ENCODE measurements at places on chromosomes 5 and 9.
A peak's percentile ranks its signal among the peaks of the same experiment; 100 is the strongest.

DNA sequence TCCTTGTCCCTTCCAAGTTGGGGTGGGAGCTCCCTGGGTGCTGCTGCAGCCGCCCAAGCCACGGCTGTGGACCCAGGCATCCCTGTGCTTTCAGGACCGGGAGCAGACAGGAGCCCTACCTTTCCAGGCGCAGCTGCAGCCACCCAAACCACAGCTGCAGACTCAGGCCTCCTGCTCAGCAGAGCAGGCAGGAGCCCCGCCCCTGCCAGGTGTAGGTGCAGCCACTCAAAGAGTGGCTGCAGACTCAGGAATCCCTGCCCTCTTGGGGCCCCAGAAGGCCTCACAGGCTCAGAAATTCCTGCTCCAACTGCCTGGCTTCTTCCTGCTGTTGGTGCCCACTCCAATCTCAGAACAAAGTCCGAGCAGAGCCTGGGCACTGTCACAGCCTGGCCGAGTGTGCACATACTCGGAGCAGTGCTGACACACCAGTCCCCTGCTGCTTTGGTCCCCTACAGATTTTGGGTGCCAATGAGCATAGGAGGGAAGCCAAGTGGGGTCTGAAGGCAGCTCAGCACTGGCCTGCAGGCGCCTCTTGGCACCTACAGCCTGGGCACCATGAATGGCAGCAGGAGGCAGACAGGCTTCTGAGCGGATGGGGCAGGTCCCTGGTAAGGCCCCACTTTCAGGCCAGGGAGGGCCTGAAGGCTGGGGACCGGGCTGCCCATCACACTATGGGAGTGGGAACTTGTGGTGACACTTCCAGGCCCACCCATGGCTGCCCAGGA lies 6.0 kb upstream of the TESK1 start:
- no peak for DNase-seq

DNA sequence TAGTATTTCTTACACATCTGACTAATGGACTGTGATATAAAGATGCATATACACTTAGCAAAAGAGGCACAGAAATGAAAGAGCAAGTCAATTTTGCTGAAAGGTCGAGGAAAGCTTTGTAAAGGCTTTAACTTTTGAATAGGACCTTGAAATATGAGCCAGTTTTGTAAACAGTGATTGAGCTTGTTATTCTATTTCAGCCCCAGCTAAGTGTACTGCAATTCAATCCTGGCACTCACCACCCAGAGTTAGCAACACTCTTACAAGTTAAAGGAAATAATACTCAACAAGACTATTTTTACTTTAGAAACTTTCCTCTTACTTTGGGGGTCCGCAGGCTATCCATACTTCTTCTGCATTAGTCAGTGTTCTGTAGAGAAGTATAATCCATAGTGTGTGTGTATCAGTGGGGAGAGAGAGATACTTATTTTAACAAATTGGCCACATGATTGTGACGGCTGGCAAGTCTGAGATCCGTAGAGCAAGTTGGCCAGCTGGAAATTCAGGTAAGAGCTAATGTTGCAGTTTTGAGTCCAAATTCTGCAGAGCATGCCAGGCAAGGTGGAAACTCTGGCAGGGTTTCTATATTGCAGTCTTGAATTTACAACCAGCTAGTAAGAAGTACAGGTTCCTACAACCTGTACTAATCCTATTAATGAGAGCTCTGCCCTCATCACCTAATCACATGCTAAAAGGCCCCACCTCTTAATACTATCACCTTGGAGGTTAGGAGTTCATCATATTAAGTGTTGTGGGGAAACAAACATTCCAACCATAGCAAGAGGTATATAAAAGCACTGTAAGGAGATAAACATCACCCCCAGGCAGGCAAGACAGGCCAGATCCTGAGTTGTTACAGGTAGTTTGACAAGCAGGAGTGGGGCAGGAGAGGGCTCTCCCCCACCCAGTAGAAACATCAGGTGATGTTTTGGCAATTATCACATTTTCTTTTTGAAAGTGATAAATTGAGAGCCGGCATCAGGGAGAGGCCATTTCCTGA lies 33.6 kb downstream of the IL7R start:
- no peak for DNase-seq

- no peak for DNase-seq
These were observed 93.7 kb upstream of the DAP start for GRCh38 chr5:10854506-10855277.

GRCh38 chr5:27266184-27266583 lies 227.8 kb upstream of the CDH9 start:
- no peak for DNase-seq

DNA sequence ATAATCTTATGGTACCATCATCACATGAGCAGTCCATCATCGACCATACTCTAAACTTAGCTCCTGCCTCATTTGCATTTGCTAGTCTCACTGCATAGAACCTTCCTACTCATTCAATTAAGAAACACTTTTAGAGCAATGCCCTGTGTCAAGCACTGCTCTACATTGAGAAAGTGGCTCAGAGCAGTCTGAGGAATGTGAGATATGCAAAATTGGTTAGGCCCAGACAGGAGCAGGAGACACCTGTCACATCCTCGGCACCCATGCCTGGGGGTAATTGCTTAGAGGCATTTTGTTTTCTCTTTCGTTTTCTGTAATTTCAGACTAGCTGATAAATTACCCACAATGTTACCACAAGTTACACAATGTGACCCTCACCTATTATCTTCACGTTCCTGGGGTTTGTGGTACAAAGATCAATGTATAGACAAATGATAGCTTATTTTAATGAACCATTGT lies 4.9 kb upstream of the RARS1 start:
- no peak for DNase-seq

GRCh38 chr5:154296525-154297159 lies 106.1 kb downstream of the GALNT10 start:
- DNase-seq: no peak

DNA sequence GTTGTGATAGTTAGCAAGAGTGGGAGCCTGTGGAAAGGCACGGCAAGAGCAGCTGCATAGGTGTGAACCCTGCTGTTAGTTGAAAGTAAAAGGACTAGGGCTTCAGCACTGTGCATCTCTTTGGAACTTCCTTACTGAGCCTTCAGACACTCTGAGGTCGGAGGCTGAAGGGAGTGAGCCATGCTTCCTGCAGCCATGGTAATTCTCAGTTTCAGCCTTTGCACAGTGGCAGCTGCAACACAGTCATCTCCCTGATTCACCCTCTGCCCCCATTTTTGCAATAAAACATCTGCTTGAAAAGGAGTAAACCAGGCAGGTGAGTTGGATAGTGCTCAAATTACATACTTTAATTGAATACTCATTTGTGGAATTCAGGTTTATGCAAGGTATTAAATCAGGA lies 6.5 kb upstream of the TLE4 start:
- DNase-seq: peak; percentile 25

- DNase-seq: no peak
These were observed 1371.0 kb upstream of the CDH6 start for GRCh38 chr5:29822521-29822920.

DNA sequence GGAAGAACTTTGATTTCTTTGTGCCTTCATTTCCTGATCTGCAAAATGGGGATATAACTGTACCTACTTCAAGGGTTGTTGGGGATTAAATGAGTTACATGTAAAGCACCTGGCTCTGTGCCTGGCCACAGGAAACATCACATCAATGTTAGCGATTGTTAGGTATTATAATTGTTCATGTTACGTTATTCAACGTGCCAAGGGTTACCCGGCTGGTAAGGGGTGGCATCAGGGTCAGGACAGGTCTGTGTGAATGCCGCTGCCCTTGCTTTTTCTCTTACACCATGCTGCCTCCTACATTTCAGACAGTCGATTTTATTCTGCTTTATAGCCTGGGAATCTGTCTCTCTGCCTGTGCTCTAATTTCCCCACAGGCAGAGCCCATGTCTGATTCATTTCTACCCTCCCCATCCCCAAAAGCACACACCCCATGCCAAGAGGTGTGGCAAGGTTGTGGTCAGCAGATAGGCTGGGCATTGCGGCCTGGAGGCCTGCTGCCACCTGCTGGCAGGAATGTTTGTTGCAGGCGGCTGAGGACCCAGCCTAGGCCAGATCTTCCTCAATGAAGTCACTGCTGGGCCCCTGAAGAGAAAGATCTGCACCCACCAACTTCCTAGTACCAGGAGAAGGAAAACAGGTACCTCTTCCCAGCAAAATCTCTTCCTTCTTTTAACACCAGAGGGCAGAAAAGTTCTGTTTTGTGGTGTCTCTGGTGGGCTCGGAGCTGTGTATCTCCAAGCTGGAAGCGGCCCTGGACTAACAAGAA lies 5.3 kb downstream of the ANKS6 start:
- DNase-seq: peak; percentile 88

DNA sequence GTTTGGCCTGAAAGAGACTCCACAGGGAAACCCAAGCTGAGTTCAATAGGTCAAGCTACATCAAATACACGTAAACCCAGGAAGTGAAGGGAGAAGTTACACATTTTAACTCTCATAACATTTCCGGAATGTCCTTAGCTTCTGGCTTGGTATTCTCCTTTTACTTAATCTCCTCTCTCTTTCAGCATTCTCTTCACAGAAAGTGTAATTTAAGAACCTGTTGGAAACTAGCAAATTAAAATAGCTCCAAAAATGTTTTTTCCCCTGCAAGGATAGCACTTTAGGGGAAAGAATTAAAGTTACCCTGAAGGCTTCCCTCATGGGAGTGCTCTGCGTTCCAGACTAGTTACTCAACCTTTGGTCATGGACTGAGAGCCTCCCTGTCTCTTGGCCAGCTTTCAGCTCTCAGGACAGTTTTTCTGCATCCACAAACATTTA lies 292.7 kb upstream of the TARS1 start:
- DNase-seq: peak; percentile 22

DNA sequence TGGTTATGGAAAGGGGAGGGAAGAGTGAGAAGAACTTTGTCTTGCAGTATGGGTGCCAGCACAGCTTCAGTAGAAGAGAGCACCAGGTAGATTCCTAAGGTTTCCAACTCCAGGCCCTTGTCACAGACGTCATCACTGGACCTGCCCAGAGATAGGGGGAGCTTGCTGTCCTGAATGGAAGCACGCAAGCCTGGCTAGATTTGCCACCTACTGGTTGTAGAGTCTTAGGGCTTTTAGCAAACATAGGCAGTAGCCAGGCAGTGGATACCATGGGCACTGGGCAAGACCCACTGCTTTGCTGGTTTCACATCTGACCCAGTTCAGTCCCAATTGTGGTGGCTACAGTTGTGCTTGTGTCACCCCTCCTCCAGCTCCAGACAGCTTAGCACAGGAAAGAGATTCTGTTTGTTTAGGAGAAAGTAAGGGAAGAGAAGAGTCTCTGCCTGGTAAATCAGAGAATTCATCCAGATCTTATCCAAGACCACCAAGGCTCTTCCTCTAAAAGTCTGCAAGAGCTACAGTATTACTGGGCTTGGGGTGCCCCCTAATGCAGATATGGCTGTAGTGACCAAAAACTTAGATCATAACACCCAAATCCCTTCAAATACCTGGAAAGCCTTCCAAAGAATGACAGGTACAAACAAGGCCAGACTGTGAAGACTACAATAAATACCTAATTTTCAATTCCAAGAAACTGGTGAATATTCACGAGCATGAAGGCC lies 158.9 kb downstream of the HINT1 start:
- no peak for DNase-seq

DNA sequence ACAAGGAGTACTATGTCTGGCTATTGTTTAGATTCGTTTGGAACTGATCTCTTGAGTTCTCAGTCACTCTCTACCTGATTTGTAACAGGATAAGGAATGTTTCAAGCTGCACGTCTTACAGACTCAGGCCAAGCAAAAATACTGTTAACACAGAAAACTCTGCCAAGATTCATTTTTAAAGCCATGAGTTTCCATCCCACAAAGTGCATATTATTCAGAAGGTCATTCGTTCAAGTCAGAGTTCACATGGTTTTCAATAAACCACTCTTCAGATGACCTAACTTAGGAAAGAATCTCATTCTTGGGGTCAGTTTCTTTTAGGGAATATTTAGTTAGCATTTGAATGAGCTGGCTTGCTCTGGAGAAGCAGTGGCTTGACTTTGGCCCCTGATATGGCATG lies 49.3 kb downstream of the F2R start:
- no peak for DNase-seq

DNA sequence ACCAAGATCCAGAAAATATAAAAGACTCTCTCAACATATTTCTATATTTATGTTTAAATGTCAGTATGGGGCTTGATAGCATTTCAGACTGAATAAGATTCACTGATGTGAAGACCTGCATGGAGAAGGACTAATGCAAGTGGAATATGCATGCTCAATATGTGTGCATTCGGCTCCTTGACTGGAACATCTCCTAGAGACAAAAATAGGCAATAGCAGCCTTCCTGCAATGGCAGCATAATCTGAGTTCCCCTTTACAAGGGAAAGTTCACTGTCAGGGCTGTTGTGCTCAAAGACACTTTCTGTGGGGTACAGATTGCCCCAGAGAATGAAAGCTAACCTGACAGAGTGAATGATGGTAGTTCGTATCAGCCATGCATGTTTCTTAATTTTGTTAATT lies 42.4 kb downstream of the STARD4 start:
- DNase-seq: no peak

DNA sequence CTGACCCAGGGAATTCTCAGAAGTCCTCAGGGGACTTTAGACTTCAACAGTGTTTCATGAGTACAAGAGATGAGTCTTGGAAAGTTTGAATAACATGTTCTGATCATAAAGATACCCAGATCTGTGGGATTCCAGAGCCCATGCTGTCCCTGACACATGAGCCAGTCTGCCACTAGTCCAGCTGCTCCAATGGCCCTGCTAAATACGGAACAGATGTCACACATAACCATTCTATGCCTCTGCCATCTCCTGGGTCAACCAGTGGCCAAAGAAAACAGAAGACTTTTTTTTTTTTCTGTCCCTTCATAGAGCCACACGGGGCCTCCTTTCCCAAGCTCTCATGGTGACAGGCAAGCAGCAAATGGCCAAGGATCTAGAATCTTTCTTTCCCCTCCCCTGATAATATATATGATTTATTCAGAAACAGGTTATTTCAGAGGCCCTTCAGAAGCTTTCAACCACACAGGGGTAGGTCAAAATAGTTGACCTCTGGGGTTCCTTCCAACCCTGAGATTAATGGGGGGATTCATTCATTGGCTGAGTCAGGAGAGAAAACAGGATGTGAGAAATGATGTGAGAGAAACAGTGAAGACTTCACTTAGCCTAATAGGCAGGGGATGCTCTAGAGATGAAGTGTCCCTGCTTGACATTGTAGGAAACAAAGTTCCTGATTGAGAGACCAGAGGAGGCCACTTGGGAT lies 367.7 kb downstream of the CDK5RAP2 start:
- no peak for DNase-seq

DNA sequence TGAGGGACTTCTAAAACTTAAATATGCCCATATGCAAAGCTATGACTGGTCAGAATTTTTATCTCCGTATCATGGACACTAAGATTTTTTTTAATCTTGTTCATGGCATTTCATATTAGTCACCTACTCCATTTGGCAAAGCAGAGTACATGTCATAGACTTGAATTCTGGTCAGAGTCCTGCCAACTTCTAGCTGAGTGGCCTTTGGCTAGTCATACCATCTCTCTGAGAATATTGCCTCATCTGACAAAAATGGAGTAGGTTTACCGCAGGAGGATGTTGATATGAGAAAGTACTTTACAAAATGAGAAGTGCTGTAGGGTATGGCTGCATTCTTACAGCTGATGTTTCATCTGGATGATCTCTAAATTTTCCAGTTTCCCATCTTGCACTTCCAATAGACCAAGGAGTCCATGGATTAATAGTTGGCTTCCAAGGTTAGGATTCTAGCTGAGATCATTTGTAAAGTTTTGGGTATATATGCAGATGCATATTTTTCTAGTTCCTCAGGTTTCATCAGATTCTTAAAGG lies 150.8 kb upstream of the NR3C1 start:
- DNase-seq: peak; percentile 67

Data from RKO (cell line).